ENCODE measurements at places on chromosomes 6 and 20.
A peak's percentile ranks its signal among the peaks of the same experiment; 100 is the strongest.

DNA sequence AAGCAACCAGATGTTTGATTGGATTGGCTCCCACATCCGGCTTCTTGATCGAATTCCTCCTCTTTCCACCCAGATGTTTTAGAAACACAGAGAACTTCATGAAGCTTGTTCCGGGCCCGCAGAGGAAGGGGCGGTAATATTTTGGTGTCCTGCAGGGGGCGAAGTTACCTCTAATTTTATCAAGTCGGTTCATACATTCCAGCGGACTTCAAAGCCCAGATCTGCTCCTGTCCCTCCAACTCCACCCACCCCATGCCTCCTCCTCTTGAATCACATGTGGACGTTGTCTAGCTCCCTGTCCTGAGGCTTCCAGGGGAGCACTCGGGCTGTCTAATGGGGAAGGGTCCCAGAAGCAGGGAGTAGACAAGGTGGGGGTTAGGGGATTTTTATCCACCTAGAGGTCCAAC is 2.9 kb upstream of the BMP6 start:
- DNase-seq, result peak; percentile 52

DNA sequence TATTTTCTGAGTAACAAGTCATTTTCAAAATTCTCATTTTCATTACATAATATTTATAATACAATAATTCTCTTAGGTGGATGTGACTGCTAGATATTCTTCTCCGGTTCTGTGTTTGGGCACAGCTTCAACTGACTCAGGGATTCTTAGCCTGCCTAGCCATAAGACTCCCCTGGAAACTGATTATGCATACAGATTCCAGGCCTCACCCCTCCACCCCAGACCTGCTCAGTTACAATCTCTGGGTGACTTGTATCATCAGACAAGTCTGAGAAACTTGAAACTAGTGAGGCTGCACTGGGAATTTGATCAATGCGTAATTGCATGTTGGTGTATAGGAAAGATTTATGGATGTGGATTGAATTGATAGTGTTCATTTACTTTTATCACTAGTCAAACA is 25.4 kb downstream of the FLRT3 start:
- DNase-seq, result no peak

GRCh38 chr6:95120984-95121383 is 456.4 kb upstream of the MANEA start:
- DNase-seq, result no peak

DNA sequence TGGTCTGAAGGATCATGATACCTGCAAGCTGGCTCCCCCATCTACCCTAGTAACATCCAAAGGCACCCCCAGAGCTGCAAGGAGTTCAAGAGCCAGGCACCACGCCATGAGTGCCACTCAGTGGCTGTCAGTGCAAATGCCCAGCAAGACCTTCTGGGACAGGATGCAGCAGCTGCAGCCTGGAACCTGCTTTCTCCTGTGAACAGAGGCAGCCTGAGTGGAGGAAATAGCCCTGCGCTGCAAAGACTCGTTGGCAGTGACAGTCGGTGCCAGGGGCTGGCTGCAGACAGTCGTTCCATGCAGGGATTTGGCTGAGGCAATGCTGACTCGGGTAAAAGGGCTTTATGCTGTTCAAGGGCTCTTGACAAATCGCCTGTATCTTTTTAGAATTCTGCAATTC is 15.7 kb upstream of the SSTR4 start:
- DNase-seq, result no peak

GRCh38 chr20:47940101-47940813 is 155.0 kb upstream of the SULF2 start:
- no peak for DNase-seq

- no peak for DNase-seq
These were observed 49.8 kb downstream of the MTHFD1L start for GRCh38 chr6:150915131-150915879.

DNA sequence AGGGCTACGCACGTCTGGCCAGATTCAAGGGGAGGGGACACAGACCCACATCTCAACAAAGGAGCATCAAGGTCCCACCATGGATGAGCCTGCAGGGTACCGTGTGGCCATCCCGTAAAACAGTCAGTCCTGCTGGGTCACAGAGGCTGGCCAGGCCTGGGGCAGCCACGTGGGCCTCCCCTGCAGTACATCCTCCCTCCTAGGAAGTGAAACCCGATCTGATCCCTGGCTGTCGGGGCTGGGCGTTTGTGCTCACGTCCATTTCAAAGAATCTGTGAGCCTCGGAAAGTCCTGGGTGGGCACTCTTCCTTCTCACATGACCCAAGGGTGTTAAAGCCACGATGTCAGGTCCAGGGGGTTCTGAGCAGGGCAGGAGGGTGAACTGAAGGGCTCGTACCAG is 14.3 kb downstream of the SULF2 start:
- no peak for DNase-seq

DNA sequence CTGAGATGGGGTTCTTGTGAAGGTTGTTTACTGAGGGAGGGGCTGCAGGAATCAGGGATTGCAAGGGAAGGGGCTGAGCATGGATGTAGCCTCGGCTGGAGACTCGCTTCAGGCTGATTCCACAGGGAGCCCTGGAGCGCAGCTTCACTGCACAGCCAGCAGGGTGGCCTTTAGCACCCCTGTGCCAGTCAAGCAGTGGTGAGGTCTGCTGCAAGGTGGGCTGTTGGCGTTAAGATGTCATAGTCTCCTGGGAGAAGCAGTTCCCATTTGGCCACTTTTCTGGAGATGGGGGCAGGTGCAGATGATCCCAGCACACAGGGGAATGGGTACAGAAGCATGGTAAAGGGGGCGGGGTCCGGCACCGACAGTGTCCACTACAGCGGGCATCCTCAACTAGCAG is 126.3 kb downstream of the TOX2 start:
- no peak for DNase-seq

GRCh38 chr6:147715035-147715434 is 206.5 kb downstream of the SAMD5 start:
- DNase-seq, result no peak

GRCh38 chr6:136486357-136486756 is 63.9 kb downstream of the MAP7 start:
- DNase-seq, result no peak

GRCh38 chr6:36289281-36289878 is 19.5 kb downstream of the PNPLA1 start:
- no peak for DNase-seq

DNA sequence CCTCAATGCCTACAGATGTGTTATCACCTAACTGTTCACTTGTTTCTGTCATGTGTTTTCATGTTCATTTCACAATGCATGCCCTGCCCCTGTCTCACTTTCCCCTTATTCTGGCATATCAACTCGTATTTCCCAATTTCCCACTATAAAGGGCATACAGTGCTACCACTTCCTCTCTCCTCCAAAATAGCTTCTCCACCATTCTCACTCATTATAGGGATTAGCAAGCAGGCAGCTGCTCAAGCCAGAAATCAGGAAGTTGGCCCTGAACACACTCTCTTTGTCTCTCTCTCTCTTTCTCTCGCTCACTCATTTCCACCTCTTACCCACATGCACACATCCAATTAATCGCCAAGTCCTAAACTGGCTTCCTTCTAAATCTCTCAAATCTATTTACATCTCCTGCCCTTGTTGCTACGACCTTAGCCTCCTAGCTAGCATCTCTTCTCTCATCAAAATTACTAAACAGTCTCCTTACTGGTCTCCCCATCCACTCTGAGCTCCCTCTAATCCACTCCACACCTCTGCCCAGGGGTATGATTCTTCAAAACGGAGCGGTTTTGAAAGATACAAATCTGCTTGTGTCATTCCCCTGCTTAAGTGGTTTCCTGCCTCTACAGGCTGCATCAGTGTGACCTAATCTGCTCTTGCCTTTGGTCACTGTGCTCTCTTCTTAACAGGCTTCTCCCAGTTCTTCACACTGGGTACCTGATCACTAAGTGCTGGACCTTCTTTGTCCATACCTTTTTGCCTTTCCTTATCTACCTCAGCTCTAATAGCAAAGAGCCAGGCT is 196.2 kb downstream of the BTBD9 start:
- no peak for DNase-seq

DNA sequence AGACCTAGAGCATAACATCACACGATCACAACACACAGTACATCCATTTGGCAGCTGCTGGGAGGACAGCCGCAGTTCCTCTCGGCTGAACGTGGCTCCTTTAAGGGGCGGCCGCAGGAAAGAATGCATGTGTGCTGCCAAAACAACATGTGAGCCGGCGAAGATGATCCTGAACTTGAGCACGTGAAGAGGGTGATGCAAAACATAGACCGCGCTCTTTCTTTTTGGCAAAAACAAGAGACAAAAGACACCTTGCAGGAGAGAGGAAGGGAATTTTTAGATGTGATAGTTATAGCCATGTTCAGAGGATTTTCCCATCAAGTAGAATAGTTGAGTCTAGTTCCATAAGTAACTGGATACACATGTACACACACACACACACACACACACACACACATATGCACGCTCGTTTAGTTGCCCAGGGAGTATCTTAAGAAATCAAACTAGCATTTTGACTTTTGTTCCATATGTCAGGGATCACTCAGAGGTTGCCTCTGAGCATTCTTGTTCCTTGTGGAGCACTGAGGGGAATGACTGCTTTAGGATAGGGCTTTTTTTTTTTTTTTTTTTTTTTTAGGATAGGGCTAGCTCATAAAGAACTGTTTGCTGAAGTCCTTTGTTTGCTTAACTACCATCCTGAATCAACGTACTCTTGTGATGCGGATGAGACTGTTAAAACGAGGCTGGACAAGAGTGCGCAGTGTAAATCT is 21.7 kb upstream of the RANBP9 start:
- DNase-seq, result no peak

GRCh38 chr6:2866171-2866846 is 24.6 kb upstream of the SERPINB1 start:
- DNase-seq, result no peak
